Activated CD4-positive, alpha-beta T cell treated with anti-CD3 and anti-CD28 coated beads, Interleukin-2, amount 50 U/mL, for 24 hours (primary cell): ENCODE measurements at places on chromosomes 13 and 19.

GRCh38 chr13:99125326-99125915 lies 75.2 kb upstream of the UBAC2 start:
- DNase-seq: no peak

DNA sequence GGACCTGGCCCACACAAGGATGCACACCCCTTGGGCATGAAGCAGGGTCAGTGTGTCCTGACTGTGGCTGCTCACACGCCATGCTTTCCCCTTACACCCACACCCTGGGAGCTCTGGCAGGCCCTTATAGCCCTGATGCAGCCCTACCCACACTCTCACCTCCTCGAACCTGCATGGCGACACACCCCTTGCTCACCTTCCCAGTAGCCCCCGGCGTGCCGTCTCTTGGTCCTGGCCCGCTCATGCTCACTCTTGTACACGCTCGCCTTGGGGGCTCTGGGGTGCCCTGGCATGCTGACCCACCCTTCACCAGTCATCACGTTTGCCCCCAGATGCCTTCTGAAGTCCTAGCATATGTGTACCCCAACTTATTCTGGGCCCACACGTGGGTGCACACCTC lies 56.1 kb downstream of the MAP4K1 start:
- no peak for DNase-seq

DNA sequence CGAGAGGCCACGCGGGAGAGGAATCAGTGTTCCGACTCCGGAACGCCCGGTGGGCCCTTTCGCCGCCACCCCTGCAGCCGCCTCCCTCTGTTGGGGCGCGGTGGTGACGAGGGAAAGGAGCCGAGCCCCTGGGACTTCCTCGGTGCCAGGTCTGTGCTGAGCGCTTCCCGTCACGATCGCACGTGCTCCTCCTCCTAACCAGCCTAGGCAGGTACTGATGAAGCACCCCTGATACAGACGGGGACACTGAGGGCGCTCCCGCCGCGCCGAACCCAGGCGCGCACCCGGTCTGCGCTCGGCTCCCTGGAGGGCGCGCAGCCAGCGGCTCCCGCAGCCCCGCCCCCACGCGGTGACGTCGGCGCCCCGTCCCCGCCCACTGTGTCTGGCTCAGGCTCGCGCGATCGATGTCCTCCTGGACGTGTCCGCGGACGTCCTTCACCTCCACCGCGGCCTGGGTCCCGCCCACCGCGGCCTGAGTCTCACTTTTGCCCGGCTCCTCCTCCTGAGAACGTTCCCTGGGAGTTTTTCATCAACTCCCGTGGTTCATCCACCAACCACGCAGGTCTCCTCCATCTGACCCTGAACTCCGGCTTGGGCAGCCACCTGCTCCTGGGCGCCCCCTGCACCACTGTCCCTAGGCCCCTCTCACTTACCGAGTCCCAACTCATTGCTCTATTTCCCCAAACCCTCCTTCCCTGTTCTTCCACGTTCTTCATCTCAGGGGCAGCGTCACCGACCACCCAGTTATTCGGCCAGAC lies 2.6 kb upstream of the KLK15 start:
- peak; percentile 53 for DNase-seq

- DNase-seq: no peak
Observed at GRCh38 chr13:20057963-20058362, 99.4 kb downstream of the ZMYM2 start.

GRCh38 chr13:45243077-45243476 lies 42.2 kb upstream of the KCTD4 start:
- no peak for DNase-seq

DNA sequence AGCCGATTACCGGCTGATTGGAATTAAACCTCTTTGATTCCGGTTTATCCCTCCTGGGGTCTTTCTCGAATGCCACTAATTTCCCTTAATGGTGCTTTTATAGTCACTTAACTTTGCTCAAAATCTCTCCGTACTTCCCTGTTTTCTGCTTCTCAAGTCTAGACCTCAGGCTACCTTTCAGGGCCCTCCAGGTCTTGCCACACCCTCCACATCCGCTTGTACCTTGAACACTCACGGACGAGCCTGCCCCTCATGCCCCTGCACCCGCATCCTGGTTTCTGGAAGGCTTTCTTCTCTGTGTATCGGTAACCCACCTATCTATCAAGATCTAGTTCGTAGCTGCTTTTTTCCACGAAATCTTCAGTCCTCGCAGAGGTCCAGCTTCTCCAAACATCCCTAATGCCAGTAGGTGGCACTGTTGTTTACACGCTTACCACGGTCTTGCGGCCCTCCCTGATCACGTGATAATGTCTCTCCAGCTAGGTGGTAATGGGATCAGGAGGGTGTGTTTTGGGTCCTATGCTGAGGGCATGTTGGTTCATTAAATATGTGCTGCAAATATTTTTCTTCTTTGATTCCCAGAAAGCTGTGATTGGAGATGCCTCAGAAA lies 13.8 kb downstream of the ATP12A start:
- DNase-seq: peak; percentile 35

GRCh38 chr13:88592105-88592504 lies 920.9 kb downstream of the SLITRK5 start:
- no peak for DNase-seq
